ENCODE measurements at places on chromosomes 1 and 21.

DNA sequence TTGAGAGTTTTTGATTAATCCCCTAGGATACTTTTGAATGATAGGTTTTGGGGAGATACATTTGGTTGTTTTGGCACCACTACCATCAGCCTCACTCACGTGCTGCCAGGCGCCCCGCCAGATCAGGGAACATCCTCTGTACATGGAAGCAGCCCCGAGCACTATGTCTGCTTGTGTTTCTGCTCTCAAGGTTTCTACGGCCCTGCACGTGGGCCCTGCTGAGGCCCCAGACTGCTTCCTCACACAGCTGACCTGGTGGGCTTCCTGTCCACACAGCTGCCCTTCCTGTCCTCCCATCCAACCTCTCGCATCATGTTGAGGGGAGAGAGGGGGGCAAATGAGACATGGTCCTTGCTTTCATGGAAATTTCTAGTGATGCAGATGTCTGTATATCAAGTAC is 20.0 kb downstream of the ADARB1 start:
- DNase-seq = no peak

GRCh38 chr1:157968508-157968907 is 24.9 kb upstream of the KIRREL1 start:
- DNase-seq = no peak

DNA sequence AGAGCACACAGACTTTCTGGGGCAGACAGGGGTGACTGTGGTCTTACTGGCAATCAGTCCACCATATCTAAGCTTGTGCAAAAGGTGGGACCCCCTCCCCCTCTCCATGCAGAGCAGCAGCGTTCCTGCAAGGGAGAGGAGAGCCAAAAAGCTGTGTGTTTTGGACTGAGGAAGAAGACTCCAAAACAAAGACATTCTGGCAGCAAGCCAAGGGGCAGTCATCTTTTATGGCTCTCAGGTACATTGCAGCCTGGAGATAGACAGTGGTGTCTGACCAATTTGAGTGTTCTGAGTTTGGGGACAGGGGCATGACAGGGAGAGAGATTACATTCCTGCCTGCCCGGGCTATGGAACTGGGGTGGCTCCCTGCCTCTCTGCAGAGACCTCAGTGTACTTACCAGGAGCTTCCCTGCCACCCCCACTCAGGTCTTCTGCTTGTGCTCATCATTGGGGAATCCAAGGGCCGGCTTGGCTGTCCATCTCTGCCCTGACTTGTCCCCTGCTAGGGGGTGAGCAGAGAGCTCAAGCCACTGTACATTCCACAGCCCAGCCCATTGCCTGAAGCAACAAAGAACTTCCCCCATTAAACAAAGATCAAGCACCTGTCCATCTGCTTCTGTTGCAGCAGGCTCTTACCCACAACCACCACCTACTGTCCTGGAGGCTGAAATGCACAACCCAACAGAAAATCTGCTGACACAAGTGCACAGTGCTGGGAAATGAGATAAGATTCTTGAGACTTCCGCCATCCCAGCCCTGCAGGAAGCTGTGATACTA is 131.1 kb downstream of the EVI5 start:
- DNase-seq = no peak

GRCh38 chr1:1597275-1597930 is 2.5 kb downstream of the FNDC10 start:
- no peak for DNase-seq

GRCh38 chr1:184792450-184792969 is 37.9 kb upstream of the EDEM3 start:
- peak; percentile 75 for DNase-seq

DNA sequence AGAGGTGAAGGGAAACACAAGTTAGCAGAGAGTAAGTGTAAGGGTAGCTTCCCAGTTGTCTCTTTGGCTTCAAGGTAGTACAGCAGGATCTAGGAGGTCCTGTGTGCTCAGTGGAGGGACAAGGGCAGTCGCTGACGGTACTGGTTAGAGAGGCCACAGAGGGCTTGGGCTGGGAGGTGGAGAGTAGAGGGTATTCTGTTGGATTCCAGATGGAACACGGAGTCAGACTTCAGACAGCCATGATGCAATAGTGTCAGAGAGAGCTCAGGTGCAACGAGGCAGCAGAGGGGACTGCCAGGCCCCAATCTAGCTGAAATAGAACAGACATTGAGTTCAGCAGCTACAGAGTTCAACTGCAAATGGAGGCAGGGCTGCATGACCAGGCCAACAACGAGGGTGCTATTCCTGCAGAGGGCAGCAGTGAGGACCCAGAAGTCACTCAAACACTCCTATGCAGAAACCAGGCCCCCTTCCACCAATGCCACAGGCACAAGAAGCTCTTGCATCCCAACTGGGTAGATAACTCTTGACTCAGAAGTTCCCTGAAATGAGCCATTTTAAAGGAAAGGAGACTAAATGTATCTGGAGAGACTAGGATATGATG is 325.0 kb upstream of the ESRRG start:
- no peak for DNase-seq

GRCh38 chr1:115722221-115722620 is 46.3 kb downstream of the CASQ2 start:
- no peak for DNase-seq

GRCh38 chr1:236619398-236619797 is 15.1 kb upstream of the HEATR1 start:
- no peak for DNase-seq

DNA sequence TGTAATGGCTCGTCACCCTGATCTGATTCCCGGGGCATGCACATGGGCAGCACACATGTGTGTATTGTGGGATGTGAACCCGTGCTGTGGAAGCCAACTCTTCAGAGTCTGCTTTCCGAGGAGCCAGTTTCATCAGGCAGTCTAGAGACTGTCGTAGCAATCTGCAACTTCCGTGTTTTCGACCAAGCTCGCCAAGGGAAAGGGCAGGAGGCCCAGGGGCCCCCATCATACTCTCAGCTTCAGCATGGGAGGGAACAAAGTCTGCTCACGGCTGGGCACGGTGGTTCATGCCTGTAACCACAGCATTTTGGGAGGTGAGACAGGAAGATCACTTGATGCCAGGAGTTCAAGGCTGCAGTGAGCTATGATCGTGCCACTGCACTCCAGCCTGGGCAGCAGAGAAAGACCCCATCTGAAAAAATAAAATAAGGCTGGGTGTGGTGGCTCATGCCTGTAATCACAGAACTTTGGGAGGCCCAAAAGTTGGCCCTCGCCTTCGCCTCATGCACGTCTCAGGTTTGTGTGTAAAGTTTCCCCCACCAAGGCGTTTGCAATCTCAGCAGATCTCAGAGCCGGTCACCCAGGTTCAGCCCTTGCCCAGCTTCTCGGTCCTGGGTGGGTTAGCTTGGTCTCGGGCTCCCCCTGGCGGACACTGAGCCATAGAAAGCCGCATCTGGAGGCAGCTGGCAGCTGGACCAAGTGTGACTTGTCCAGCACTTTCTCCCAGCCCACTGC is 48.5 kb upstream of the SLC25A33 start:
- DNase-seq = peak; percentile 40

Measured in GDM1 (cell line).